ENCODE measurements at places on chromosomes 16 and 17.

DNA sequence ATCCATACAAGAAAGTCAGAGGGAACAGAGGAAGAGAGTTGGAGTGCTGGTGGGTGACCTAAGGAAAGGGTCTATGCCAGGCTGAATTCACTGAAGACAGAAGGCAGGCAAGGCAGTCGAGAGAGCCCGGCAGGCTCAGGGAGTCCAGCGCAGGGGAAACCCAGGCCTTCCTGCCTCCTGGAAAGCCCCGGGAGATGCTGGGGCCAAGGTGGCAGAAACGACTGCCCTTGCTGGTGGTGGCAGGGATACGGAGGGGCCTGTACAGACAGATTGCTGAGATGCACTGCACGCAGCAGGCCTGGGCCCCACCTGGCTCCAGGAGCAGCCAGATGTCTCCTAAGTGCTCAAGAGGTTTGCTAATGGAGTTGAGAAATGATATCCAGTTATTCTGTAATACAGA is 59.8 kb downstream of the GTF3C1 start:
- no peak for DNase-seq

- DNase-seq = no peak
Measured at GRCh38 chr16:3651461-3652372, 2.8 kb upstream of the DNASE1 start.

GRCh38 chr17:69207151-69207550 is 21.5 kb downstream of the ABCA10 start:
- DNase-seq = no peak

DNA sequence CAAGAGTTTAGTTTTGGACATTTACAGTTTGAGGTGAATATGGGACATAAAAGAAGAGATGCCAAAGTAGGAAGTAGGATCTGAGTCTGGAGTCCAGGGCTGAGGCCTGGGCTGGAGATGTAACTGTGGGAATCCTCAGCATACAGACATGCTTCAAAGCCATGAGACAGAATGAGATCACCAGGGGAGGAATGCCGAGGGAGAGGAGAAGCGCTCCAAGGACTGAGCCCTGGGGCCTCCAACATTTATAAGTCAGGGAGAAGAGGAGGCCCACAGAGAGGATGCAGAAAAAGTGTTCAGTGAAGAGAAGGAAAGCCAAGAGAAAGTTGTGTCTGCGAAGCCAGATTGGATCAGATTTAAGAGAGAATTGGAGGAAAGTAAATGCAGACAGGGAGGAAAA is 277.5 kb upstream of the MYOCD start:
- DNase-seq = peak; percentile 52

GRCh38 chr17:3502466-3502865 is 26.7 kb downstream of the ASPA start:
- no peak for DNase-seq

GRCh38 chr17:14688134-14688533 is 387.3 kb downstream of the HS3ST3B1 start:
- no peak for DNase-seq

GRCh38 chr17:83193336-83194185 is 114.2 kb downstream of the METRNL start:
- DNase-seq = no peak

DNA sequence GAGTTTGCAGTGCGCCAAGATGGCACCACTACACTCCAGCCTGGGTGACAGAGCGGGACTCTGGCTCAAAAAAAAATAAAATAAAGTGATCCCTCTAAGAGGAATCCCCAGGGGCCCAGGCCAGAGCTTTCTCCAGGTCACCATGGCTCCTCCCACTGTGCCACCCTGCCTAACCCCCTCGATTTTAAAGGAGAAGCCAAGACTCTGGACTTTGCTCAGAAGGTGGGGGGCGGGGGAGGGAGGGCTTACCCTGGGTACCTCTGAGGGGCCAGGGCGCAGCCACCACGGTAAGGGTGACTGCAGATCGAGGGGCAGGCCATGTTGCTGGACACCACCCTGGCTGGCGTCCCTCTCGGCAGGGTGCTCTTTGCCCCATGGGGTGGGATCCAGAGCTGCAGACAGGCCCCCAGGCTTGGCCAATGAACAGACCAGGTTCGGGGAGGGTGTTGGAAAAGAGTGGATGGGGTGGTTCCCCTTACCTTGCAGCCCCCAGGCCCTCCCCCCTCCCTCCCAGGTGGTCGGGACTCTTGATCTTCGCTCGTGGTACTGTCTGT is 455 bp upstream of the GRB7 start:
- no peak for DNase-seq

GRCh38 chr17:74146196-74146595 is 57.3 kb upstream of the RPL38 start:
- DNase-seq = no peak

GRCh38 chr16:80610481-80611156 is 69.8 kb downstream of the DYNLRB2 start:
- no peak for DNase-seq

DNA sequence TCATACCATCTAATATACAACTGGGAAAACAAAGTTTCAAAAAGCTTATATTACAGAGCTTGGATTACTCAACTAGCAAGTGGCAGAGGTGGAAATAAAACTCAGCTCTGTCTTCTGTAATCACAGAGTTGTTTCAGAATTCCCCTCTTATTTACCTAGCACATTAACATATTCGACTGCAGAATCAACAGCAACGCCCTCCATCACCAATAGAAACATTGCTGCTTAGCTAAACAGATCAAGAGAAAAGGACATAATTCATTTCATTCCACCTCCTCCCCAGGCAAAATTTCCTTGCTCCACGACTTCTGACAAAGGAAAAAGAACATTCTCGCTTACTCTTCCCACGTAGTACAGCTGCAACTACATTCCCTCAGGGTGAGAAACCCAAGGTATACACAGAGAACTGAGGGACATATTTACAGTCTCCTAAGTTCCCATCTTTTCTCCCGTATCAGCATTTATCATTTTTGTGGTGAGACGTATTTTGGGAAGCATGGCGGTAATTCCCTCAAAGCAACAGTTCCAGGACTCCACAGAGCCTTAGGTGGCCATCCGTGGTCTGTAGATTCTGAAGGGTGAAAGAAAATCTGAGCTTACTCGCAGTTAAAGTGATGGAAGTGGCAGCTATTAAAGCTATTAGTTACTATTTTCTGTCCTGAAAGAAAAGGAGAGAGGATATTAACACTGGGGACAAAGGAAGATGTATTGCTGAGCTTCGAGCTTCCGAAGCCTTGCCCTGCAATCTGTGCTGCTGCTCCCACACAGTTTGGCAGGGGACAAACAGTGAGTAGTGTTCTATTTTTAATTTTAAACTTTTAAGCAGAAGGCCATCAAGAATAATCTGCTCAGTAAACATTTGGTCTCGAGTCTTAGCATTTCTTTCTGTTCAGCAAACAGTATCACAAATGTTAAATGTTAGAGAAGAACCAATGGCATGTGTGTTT is 1296.2 kb downstream of the CDH8 start:
- DNase-seq = no peak

- DNase-seq = peak; percentile 81
Measured at GRCh38 chr16:4307215-4308037, 8.4 kb upstream of the GLIS2 start.

GRCh38 chr16:894841-895240 is 75.9 kb downstream of the LMF1 start:
- no peak for DNase-seq

GRCh38 chr17:67050471-67051154 is 6.3 kb downstream of the CACNG1 start:
- no peak for DNase-seq

DNA sequence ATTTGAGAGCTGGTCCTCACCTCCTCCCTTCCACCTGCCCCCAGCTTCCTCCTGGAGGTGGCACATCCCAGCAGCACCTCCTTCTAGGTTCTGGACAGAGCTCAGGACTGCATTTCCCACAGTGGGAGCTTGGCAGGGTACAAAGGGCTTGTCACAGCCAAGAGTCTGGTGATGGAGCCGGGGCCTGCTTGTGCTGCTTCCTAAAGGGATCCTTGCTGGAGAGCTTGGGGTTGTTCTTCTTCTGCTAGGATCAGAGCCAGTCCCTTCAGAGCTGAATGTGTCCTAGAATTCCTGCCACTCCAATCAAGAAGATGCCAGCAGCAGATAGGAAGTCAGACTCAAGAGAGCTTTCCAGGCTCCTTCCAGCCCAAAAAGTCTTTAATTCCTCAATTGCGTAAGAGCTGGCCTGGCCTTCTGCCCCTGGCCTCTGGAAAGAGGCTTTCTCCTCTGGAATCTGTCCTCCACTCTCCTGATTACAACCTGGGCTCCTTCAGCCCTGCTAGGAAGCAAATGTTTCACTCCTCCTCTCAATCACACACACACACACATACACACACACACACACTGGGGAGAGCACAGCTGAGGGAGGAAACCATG is 4.4 kb downstream of the CD300E start:
- no peak for DNase-seq

GRCh38 chr16:49664221-49665215 is 191.4 kb downstream of the ZNF423 start:
- DNase-seq = no peak

DNA sequence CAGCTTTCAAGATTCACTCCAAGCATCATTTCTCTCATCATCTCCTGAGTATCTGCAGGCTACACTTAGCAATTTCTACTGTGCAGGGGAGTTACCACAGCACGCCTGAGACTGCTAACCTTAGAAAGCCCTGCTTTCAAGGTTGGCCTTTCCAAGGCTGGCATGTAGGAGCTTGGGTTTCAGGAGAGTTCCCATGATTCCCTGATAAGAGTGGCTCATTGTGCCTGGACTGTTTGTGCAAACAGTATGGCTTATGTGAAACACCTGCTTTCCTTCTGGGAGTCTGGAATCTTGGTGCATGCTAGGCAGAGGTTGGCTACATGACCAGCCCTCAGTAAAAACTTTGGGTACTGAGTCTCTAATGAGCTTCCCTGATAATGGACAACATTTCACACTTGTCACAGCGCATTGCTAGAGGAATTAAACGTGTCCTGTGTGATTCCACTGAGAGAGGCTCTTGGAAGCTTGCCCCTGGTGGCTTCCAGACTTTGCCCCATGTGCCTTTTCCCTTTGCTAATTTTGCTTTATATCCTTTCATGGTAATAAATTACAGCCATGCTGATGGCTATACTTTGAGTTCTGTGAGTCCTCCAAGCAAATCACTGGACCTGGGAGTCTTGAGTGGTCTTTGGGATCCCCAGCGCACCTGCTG is 19.7 kb upstream of the RGS9 start:
- DNase-seq = no peak

DNA sequence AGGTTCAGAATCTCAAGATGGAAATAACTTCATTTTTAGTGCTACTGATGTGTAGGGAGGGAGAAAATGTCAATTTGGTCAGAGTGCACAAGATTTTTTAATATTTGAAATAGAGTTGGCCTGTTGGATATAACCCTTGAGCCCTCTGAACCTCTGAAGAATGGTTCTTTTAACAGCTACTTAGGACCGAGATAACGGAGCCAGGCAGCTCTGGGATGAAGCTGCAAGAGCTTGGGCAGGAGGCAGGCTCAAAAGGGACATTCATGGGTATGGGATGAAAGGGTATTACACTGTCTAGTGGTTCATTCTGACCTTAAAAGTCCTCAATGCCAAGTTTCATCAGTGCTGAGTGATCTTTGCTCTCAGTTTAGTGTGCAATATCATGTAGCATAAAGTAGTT is 111.4 kb upstream of the CPHXL start:
- no peak for DNase-seq

GRCh38 chr16:27228045-27228444 is 24.7 kb downstream of the KDM8 start:
- DNase-seq = no peak

- no peak for DNase-seq
Measured at GRCh38 chr17:75842963-75843576, 1.1 kb downstream of the UNC13D start.

GRCh38 chr16:85438981-85439685 is 174.0 kb upstream of the GSE1 start:
- no peak for DNase-seq

DNA sequence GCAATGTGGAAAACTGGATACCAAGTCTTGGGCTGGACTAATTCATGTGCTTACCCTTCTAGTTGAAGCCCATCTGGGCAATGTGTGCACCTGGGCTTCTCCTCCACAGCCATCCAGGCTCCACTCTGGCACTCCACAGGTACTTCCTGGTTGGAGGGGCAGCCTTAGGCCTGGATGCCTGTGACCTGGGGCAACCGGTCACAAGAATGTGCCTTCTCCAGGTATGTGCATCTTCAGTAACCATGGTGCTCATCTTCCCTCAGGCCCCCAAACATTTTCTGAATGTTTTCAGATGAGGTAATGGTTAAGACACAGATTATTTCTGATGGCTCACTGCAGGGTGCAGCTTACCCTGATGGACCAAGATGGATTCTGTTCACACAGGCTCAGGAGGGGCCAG is 11.1 kb downstream of the C16orf86 start:
- DNase-seq = no peak

DNA sequence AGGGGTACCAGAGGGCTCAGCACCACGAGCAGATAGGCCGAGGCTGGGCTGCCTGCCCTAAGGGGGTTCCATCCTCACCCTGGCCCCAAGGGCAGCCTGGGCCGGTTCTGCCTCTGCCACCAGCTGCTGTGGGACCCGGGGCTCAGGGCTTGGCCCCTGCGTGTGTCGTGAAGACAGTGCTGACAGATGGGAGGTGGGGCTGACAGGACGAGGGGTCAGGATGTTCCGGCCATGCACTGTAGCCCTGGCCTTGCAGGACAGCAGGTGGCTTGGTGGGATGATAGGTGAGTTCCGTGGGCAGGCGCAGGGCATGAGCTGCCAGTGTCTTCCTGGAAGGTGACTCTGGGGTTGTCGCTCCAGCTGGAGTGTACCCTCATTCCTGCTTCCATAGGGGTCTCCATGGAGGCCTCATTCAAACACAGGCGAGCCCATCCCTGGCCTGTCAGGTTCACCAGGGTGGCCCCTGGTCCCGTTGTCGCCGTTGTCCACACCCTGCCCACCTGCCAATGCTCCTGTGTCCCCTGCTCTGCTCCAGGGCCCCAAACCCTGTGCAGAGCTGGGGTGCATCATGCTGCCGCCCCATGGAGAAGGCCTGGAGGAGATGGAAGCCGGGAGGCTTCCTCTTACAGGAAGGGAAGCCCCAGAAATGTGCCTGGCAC is 57.2 kb downstream of the WDR45B start:
- DNase-seq = no peak

DNA sequence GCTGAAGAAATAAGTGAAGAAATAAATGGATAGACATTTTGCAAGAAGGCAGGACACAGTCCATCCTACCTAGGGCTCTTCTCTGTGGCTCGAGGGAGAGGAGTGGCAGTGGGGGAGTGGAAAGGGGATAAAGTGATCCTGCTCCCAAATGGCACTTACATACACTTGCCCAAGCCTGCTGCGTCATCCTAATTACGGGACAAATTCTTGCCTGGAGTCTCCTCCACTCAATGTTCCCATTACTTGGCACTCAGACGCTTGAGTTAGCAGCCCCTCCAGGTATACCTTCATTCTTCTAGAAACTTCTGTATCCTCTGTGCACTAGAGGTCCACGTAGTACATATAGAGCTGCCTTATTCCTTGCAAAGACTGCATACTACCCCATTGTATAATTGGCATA is 15.7 kb upstream of the MAP3K14 start:
- DNase-seq = no peak
